KBM-7 (cell line): ENCODE measurements at places on chromosomes 5 and 9.

DNA sequence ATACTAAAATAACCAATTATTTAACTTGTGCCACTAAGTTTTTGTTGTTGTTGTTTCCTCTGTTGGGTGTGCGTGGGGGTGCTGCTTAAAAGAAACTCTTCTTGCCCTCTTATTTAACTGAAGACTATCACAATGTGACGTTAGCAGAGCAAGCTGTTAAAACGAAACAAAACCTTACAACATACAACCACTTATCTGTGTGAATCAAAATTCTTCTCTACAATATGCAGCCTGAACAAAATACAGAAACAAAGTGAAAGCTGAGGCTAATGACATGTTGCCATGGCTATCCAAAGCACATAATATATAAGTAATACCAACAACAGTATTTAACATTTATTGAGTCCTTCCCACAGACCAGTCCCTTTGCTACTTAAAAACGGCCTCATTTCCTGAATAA, 291.0 kb downstream of the FBXL17 start:
- DNase-seq = no peak

DNA sequence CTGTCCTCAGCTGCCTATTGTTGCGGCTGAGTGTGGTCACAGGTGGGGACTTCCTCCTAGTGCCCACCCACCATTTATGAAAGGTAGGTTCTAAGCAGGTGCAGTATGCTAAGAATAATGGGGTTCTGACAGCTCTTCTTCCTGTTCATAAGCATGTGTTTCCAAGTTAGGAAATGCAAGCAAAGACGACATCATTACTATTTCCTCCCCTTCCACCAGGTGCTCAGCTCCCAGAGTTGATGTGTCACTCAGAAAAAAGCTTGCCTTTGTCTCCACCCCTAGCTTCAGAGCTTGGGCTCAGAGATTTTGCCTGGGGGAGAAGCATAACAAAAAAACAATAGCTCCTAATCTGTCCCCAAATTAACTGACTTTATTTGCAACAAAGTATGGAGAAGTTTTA, 1076.7 kb downstream of the NR2F1-AS1 start:
- DNase-seq = no peak

GRCh38 chr5:39040875-39041274, 33.3 kb downstream of the RICTOR start:
- no peak for DNase-seq

- no peak for DNase-seq
Measured at GRCh38 chr5:45779874-45780671, 83.9 kb upstream of the HCN1 start.

- DNase-seq = no peak
Measured at GRCh38 chr9:98781588-98782383, 14.6 kb downstream of the ANKS6 start.

GRCh38 chr5:174056064-174056847, 10.8 kb downstream of the NSG2 start:
- DNase-seq = no peak

DNA sequence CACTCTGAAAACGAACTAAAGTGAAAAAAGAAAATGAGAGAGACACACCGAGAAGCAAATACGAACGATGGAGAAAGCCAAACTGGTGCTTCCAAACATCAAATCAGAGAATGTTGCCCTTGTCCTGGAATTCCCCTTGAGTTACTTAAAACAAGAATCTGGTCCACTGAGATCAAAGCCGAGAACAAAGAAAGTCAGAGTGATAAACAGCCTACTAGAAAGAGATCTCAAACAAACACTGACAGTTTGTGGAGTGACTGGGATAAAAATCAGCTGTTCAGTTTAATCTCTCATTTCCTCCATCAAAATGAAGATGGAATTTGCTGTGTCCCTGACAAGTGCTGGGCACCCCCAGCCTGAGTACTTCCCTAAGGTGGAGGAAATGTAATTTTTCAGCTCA, 582.6 kb downstream of the NR2F1-AS1 start:
- no peak for DNase-seq

GRCh38 chr9:129561594-129562281, 59.2 kb downstream of the C9orf50 start:
- DNase-seq = no peak

DNA sequence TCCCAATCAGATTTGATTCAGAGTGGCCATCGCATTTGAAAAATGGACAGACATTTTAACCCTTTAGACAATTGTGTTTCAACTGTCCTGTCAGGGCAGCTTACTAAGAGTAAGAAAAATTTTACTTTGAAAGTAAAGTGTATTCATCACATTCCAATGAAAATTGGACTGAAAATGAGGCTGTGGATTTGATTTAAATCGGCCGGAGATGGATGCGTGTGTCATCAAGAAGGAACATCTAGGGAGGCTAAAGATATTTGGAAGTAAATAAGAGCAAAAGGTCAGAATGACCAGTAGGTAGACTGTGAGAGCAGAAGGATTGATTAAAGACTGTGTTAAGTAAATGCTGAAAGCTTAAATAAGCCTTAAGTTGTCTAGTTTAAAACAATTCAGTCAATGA, 1.5 kb downstream of the ZCCHC7 start:
- DNase-seq = no peak

GRCh38 chr9:127183814-127184582, 61.6 kb upstream of the ANGPTL2 start:
- DNase-seq = no peak

GRCh38 chr5:337563-338130, 16.1 kb downstream of the AHRR start:
- DNase-seq = peak; percentile 47

GRCh38 chr5:113047733-113048652, 71.4 kb downstream of the DCP2 start:
- DNase-seq = no peak

DNA sequence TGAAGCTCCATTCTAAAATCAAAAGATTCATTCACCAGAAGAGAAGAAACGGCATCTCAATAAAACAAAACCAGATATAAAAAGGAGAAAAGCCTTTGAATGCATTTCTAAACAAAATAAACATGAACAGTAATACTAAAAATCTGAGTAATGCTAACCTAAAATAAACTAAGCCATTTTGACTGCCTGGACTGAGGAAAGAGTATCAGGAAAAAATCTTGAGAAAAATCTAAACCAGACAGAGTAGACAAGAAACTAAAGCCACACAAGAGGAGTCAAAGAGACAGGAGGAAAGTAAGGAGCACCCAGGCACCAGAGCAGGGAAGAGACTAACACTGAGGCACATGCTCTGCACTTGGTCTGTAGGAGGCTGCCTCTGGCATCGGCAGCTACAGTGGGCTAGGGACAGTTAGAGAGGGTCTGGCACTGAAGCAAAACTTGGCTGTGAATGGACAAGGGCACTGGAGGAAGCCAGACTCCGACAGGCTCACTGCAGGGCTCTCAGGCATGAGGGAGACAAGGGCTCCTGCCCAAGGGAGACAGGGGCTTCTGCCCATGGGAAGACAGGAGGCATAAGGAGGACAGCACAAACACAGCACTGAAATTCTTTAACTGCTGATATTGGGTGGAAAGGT, 50.2 kb downstream of the DROSHA start:
- DNase-seq = no peak

DNA sequence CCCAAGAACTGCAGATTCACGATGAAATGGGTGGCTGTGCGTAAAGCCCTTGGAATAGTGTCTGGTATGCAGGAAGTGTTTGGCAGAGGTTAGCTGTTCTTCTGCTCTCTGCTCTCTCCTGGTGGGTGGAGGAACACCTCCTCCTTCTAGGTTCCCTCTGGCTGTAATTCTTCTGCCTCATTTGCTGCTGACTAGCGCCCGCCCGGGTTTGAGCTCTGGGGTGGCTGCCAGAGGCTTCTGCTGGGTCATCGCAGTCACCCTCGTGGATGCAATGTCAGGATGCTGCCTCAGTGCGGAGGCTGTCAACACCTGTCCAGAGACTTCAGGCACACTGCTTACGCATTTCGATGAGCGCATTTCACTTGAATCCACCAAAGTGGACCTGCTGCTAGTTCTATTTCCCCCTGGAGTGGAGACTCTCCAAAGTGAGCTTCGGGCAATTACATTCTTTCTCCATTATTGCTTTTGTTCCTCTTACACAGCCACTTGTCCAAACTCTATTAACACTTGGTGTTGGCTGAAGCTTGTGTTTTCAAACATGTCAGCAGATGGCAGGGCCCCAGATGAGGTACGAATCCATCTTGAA, 11.7 kb downstream of the DOCK2 start:
- DNase-seq = peak; percentile 51
